ENCODE measurements at places on chromosomes 6 and 20.

GRCh38 chr6:154763650-154764049 lies 30.4 kb downstream of the SCAF8 start:
- DNase-seq, result no peak

GRCh38 chr6:35436071-35436857 lies 15.9 kb upstream of the FANCE start:
- DNase-seq, result no peak

DNA sequence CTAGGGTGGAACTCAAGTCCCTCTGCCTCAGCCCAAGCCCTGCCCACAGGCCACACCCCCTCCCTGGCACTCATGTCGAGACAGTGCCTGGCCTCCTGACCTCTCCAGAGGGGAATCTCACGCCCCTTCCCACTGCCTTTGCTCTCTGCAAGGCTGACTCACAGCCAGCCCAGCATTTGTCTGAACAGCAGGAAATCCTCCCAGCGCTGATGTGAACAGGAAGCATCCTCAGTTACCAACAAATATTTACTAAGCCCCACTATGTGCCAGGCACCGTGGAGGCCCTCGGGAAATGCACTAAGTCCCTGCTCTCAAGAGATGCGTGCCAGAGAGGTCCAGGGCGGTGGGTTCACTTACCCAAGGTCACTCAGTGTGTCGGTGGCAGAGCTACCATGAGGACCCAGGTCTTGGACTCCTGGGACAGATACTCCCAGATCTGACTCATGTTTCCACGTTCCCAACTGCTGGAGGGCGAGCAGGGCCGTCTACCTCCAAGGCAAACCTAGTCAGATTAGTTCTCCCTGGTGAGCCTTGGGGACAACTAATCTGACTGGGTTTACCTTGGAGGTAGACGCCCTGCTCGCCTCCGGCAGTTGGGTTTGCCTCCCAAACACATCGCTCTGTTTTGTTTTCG lies 7.8 kb downstream of the ADA start:
- no peak for DNase-seq

DNA sequence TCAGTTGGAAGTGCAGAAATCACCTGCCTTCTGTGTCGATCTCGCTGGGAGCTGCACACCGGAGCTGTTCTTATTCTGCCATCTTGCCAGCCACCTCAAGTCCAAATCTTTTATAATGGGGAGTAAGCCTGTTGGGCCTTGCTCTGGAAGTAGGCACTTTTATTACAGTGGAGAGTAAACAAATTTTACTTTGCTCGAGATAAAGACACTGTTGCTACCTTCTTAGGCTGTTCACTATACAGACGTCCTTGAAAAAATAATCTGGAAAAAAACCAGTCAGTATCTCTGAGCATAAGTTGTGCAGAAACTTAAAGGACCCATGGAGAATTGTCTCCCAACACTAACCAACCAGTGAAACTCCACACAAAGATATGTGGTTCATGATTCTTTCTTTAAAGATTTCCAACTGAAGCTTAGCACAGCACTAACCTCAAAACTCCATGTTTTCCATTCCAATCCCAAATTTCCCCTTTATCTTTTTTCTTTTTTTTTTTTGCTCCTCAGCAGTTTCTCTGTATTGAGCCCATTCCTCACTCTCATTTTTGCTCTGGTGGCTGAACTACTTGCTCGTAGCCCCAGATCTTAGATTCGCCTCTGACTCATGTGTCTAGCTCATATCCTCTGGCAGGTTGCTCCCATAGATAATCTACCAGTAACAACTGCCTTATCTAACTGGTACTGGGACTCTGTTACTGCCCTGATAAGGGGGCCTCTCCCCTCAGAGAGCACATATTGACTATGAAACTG lies 34.3 kb upstream of the COL9A1 start:
- DNase-seq, result no peak

GRCh38 chr20:2341336-2341735 lies 39.4 kb upstream of the TGM6 start:
- DNase-seq, result no peak
